Body of pancreas (tissue), 4 donors: ENCODE measurements at places on chromosomes 1 and 21. TPM values are rescaled to one million over a fixed set of nuclear protein-coding genes. Genes with fewer than 3 reads are reported as not detected.
A peak's percentile ranks its signal among the peaks of the same experiment; 100 is the strongest.

Gene TMEM240
- total RNA-seq = 3.6 TPM

- peak; percentile 53 for DNase-seq
These were observed 26.2 kb downstream of the SLC66A1 start for GRCh38 chr1:19338323-19338762.

DNA sequence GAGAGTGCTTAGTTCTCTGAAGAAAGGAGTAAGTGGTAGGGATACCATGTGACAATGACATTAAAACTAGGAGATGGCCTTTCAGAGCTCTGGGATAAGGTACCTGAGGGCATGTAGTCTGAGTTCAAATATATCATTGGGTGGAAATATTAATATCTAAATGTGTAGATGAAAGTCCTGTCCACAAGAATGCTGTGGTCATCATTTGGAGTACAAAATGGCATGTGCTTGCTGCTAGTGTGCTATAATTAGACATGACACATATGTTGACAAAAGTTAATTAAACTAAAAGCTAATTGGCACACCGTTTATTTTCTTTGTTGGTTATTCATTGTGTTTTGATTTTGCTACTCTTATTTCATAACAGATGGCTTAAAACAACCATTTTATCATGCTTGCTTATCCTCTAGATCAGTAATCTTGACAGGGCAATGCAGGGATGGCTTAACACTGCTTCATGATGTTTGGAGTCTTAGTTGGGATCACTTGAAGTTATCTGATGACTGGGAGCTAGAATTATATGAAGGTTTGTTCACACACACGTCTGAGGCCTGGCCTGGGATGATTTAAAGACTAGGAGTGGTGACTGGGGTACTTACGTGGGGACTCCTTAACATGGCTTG is 31.0 kb downstream of the CC2D1B start:
- no peak for DNase-seq

Gene CYP4A11
- not detected for total RNA-seq
